ENCODE measurements at places on chromosomes 2 and 18.

DNA sequence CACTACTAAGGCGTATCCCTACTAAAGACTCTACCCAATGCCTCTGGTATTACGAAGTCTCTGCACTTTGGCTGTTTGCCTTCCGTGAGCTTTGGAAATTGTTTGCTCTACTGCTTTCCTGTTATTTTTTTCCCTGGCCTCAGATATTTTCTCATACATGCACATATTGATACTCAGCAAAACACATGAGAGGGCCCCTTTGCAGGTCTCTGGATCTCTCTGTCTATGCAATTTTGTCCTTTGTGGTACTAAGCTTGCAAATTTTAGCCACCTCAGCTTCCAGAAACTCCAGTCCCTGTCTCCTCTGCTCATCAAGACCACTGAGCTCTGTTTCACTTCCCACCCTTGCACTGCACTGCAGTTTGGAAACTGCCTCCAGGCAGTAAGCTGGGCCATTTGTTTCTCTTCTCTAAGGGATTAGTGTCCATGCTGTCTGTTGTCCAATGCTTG lies 46.6 kb downstream of the TAF1B start:
- no peak for DNase-seq

DNA sequence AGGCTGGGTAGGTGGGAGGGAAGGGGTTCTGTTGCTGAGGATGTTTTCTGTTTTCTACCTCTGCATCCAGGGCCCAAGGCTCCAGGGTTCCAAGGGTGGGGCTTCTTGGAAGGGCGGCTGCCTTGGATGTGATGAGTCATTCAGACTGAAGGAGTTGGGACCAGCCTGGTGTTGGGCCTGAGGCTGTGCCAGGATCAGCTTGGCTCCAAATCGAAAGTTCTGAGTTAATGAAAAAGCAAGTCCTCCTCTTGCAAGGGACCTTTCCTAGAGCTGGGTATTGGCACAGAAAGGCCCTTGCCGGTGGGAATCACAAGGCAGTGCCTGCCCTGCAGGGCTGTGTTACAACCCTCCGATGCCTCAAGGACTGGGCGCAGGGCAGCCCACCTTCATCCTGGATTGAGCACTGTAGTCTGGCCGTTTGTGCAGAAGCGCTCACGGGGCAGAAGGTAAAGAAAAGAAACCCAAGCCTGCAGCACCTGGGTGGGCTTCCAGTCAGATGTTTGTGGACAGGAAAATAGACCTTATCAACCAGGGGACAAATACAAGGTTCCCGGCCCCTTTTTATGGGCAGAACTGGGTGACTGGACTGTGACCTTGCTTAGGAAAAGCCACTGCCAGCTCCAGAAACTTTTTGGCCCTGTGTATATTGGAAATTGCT lies 52.5 kb upstream of the MCFD2 start:
- peak; percentile 72 for DNase-seq

- no peak for DNase-seq
Observed at GRCh38 chr18:24632158-24632988, 171.9 kb downstream of the HRH4 start.

DNA sequence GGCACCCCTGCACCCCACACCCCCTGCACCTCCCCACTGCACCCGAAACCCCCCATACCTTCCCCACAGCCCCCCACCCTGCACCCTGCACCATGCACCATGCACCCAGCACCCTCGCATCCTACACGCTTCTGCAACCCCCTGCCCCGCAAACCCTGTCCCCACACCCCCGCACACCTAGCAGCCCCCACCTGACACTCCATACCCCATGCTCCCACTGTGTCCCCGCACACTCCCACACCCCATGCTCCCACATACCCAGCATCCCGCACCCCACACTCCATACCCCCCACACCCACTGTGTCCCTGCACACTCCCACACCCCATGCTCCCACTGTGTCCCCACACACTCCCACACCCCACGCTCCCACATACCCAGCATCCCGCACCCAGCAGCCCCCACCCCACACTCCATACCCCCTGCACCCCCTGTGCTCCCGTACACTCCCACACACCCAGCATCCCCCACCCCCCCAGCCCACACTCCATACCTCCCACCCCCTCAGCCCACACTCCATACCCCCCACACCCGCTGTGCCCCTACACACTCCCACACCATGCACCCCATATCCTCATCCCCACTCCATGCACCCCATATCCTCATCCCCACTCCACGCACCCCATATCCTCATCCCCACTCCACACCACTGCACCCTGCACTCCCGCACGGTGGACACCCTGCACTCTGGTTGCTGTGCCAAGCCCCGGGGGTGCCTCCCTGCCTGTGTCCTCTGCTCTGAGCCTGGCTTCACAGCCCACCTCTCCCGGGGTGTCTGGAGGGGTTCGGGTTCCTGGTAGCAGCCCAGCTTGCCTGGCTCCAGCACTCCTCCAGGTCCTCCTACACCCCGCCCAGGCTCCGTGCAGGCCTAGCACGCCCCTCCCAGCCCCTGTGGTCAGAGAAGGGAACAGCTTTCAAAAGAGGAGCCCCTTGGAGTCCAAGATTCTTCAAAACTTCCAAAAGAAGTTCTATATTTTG lies 93.9 kb upstream of the CTDP1 start:
- DNase-seq: no peak

- DNase-seq: no peak
Observed at GRCh38 chr2:120517751-120518469, 172.0 kb downstream of the INHBB start.

DNA sequence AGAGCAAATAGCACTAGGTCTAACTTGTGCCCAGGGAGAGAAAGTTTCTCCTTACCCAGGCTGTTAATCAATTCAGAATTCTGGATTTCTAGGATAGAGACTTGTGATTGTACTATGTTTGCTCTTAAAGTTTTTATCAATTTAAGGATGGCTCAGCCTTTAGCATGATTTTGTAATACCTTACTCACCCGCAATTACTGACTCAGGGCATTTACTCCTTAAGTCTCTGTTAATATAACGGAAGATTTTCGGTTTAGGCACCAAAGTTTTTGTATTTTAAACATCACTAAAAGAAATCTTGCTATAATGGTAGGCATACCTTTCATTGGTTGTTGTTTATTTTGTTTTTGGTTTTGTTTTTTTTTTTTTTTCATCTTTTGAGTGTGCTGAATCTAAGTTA lies 358.2 kb downstream of the RBM43 start:
- DNase-seq: no peak

DNA sequence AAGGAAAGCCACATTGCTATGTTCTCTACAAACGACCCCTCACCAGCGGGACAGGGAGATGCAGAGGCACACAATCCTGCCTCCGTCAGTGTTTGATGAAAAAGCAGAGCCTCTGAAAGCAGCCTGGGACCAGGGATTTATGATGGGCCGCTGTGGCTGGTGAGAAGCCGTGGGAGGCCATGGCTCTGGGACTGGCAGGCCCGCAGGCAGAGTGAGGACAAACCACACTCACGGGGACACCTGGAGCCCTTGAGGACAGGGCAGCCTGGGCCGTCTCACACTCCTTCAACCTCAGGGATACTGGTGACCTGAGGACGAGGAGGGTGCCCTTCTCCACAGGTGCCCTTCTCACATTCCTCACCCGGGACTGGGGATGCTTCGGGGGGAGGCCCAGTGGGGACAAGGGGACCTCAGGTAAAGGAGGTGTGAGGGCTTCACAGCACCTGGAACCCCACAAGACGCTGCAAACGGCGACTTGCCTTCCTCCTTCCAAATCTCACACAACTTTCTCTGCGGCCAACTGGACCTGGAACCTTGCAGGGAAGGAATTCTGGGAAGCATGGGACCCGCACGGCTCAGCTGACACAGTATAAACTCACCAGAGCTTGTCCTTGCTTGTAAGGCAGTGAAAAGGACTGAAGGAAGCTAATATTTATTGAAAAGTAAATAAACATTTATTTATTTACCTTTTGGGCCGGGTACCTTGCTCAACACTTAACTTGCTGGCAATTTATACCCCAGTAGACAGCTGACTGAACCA lies 5.3 kb upstream of the LDLRAD4 start:
- DNase-seq: no peak

GRCh38 chr2:239937866-239938640 lies 87.1 kb downstream of the NDUFA10 start:
- DNase-seq: no peak

DNA sequence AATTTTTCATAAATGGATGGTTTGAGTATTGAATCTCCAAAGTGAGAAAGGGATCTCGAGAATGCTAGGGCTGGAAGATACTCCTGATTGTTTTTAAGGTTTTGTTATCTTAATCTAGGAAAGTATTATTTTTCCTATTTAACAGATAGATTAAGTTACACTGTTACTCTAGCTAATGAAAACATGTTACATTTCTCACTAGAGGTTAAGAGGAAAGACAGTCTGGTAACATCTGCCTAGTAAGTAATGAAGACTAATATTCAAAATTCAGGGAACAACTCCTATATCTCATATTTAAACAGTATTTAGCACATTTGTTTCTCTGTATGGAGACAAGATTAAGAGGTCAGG lies 2.0 kb downstream of the GALNT3 start:
- DNase-seq: no peak

DNA sequence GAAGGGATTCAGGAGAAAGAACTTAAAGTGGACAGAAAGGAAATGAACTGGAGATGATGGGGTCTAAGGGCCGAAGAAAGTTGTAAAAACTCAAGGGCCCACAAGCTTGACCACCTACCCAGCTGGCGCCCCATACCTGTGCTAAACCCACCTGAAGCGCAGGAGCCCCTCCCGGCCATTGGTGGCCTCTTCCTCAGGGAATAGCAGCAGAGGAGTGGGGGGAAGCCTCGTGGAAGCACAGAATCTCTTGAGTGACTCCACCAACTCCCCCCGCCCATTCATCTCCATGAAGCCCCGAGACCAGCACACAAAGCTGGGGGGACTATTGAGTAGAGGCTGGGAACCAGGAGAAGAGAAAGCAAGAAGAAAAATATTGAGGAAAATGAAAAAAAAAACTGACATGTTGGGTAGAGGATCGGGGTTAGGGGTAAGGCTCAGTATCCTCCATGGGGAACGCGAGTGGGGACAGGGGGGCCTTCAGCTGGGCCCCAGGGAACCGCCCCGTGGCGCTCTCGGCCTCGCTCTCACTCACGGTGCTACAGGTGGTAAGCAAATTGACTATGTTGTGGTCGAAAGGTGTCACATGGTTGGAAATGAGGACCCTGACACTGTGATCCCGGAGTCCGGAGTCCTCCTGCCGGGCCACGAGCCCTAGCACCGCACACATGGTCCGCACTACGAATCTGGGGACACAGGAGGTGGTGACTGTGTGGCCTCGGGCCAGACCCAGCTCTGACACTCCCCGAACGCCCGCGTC lies 728 bp downstream of the AUP1 start:
- no peak for DNase-seq

- no peak for DNase-seq
Observed at GRCh38 chr18:46290440-46291020, 186.3 kb downstream of the HAUS1 start.

- DNase-seq: no peak
Observed at GRCh38 chr2:168460571-168460970, 4.5 kb downstream of the CERS6 start.

DNA sequence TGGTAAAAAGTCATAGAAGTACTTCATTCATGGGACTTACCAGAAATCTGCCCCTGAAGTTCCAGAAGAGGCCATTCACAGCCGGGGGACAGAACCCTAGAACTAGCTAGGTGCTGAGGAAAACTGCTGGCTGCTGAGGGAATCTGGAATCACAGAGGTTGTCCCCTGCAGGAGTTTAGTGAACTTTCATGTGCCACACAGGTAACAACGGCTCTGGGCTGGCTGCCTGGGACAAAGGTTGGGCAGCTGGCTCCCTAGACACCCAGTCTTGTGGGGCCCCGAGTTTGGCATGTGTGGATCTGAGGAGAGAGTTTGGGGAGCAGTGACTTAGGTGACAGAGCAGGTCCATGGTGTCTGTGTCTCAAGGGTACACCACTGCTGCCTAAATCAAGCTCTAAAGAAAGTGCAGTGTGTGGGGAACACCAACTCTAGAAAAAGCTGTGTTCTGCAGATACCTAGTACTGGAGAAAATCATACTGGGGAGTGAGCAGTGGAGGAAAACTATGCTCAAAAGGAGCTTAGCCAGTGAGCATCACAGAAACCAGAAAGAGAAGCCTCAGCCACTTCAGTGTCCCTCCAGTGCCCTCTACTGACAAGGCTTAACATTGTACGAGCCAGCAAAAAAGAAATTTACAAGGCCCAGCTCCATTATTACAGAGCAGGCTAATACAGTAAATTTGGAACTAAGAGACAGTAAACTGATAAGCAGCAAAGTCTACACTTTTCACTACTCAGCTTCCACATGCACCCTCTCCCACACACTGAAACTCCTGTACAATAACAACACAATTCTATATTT lies 15.2 kb downstream of the GALNT3 start:
- DNase-seq: no peak

DNA sequence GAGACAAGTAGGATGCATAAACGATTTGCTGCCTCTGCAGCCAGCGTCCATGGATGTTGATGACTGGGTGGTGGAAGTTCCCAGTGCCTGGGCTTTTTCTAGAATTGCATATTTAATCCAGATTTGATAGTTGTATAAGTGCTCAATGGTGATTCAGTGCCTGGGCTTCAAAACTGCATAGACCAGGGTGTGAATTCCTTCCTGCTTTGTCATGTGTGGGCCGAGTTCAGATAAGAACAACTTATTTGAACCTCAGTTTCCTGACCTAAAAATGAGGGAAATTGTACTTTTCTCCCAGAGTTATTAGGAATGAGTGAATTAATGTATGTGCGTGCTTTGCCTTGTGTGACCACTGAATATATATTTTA lies 154.6 kb downstream of the WDSUB1 start:
- peak; percentile 93 for DNase-seq

DNA sequence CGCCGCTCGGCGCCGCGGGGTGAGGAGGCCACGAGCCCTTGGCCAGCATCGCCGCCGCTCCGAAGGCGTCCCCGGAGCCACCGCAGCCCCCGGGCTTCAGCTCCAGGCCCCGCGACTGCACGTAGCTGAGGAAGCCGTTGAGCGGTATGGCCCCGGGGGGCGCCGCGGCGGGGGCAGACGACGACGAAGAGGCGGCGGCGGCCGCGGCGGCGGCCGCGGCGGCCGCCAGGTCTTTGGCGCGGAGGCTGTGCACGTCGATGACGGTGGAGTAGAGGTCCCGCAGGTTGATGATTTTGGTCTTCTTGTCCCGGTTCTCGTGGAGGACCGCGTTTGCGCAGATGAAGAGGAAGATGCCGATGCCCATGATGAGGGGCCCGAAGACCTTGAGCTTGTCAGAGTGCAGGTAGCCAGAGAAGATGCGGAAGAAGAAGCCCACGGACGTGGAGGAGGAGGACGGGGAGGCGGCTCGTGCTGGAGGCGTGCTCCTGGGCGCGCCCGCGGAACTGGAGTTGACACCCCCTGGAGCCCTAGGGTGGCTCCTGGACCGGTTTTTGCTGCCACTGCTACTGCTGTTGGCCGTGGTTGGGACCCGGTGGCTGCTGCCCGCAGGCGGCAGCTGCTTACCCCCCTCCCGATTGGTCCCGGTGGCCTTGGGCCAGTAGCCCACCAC lies 4.0 kb downstream of the TMEM200C start:
- DNase-seq: no peak

Data from fibroblast of skin of abdomen (primary cell).